RWPE1 (cell line): ENCODE measurements at places on chromosomes 6 and 20.

DNA sequence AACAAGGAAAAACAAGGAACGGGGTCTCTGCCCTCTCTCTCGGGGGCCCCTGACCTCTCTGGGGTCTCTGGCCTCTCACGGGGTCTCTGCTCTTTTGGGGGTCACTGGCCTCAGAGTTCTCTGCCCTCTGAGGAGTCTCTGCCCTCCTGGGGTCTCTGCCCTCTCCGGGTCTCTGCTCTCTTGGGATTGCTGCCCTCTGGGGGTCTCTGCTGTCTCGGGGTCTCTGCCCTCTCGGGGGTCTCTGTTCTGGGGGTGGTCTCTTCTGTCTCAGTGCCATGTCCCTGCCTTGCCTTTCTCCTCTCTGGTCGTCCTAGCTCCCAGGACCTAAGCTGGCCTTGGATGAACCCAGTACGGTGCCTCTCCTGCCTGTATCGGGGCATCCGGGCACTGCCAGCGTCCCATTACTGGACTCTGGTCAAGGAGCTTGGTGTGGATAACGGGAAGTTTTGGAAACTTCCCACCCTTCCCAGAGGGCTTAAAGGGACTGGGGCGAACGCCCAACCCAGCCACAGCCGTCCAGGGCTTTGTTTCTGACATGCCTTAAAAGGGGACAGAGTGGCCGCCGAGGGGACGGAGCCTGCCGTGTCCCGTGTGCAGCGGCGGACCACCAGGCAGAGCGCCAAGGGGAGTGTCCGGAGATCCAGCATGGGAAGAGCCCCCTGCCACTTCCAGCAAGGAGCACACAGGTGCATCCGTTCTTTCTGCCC is 24.7 kb upstream of the MRGBP start:
- no peak for DNase-seq

- no peak for DNase-seq
Observed at GRCh38 chr20:25619514-25619913, 4.3 kb downstream of the NANP start.

GRCh38 chr20:37901240-37901639 is 1.7 kb upstream of the VSTM2L start:
- DNase-seq, result no peak

- no peak for DNase-seq
Observed at GRCh38 chr6:72288592-72288991, 333.3 kb upstream of the KCNQ5 start.
